Neural crest cell (in vitro differentiated cells): ENCODE measurements at places on chromosomes 5 and 9.

DNA sequence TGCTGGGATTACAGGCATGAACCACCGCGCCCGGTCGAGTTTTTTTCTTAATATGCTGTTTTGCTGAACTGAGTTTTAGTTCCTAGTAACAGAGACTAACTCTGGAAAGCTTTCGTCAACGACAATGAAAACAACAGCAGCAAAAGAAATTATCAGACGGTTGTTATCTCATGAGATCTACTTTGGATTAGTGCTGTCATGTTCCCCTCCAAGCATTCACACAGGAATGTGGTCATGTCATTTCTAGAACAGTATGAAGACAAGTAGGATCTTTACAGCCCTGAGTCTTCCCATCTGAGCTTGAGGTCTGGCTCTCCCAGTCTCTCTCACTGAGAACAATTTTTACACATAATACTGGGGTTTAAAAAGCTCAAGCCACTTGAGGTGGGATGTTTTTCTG lies 4.0 kb upstream of the ANKRD33B start:
- no peak overlapping the region for H3K27ac ChIP-seq
- H3K36me3 ChIP-seq = no peaks in the 10 kb centered on the region

- DNase-seq = no peak
- no peaks in the 10 kb centered on the region for H3K27me3 ChIP-seq
- H3K36me3 ChIP-seq = peaks cover 2% of the 10 kb centered on the region
- no peak overlapping the region for H3K4me3 ChIP-seq
These were observed 1185.5 kb upstream of the WWC1 start for GRCh38 chr5:167105941-167106340.

GRCh38 chr5:140927228-140927573 lies 1.1 kb downstream of the PCDHAC1 start:
- peaks cover 29% of the 10 kb centered on the region for H3K4me1 ChIP-seq
- H3K27ac ChIP-seq = no peak overlapping the region
- peaks cover 26% of the 10 kb centered on the region for H3K27me3 ChIP-seq
- no peak for DNase-seq

GRCh38 chr9:10238087-10238486 lies 374.7 kb downstream of the PTPRD start:
- DNase-seq = no peak
- peaks cover 2% of the 10 kb centered on the region for H3K4me1 ChIP-seq
- no peak overlapping the region for H3K27ac ChIP-seq
- no peak overlapping the region for H3K4me3 ChIP-seq
- H3K27me3 ChIP-seq = no peaks in the 10 kb centered on the region
- H3K36me3 ChIP-seq = no peaks in the 10 kb centered on the region

- H3K4me3 ChIP-seq = peak overlapping the region; percentile 100
- H3K27ac ChIP-seq = peak overlapping the region; percentile 13
- H3K4me1 ChIP-seq = peaks cover 43% of the 10 kb centered on the region
- H3K36me3 ChIP-seq = peaks cover 18% of the 10 kb centered on the region
- H3K27me3 ChIP-seq = no peaks in the 10 kb centered on the region
These were observed 724 bp downstream of the NDUFS6 start for GRCh38 chr5:1801967-1802295.

- H3K36me3 ChIP-seq = peaks cover 11% of the 10 kb centered on the region
- H3K27ac ChIP-seq = no peak overlapping the region
- H3K4me1 ChIP-seq = peaks cover 22% of the 10 kb centered on the region
- H3K4me3 ChIP-seq = no peak overlapping the region
These were observed 91.8 kb downstream of the UBE2R2 start for GRCh38 chr9:33908749-33909148.

GRCh38 chr9:27212621-27213020 lies 84.3 kb downstream of the EQTN start:
- DNase-seq = no peak
- H3K27me3 ChIP-seq = no peaks in the 10 kb centered on the region
- H3K36me3 ChIP-seq = no peaks in the 10 kb centered on the region
- H3K27ac ChIP-seq = no peak overlapping the region
- H3K4me3 ChIP-seq = no peak overlapping the region

DNA sequence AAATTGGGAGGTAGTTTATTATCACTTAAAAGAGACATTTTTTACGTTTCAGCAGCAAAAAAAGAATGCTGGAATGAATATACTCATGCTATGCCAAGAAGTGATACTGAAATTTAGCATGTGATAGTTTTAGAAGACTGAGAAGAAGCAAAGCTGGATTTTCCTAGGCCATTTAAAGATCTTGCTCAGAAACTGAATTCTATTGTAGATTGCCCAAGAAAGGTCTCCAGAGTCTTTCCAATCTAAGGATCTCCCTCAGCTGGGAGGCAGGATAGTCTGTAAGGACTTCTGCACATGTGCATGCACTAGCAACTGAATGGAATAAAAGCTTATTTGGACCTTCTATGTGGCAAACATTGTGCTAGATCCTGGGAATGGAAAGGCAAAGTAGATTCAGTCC lies 334.5 kb downstream of the DTWD2 start:
- DNase-seq = no peak
- H3K4me1 ChIP-seq = peaks cover 6% of the 10 kb centered on the region
- H3K36me3 ChIP-seq = peaks cover 20% of the 10 kb centered on the region
- no peak overlapping the region for H3K4me3 ChIP-seq
- no peaks in the 10 kb centered on the region for H3K27me3 ChIP-seq

- H3K4me1 ChIP-seq = peaks cover 10% of the 10 kb centered on the region
- DNase-seq = no peak
- no peak overlapping the region for H3K27ac ChIP-seq
- peaks cover under 1% of the 10 kb centered on the region for H3K36me3 ChIP-seq
These were observed 176.2 kb downstream of the IRX2 start for GRCh38 chr5:2575292-2575691.
